Nucleus accumbens (tissue), 56 donors: ENCODE measurements at places on chromosomes 12 and 14.
A peak's percentile ranks its signal among the peaks of the same experiment; 100 is the strongest.

GRCh38 chr14:55265197-55265596, 6.0 kb upstream of the FBXO34 start:
- DNase-seq: no peak

- peak; percentile 50 for DNase-seq
Observed at GRCh38 chr12:112013601-112014402, 576 bp downstream of the ERP29 start.

DNA sequence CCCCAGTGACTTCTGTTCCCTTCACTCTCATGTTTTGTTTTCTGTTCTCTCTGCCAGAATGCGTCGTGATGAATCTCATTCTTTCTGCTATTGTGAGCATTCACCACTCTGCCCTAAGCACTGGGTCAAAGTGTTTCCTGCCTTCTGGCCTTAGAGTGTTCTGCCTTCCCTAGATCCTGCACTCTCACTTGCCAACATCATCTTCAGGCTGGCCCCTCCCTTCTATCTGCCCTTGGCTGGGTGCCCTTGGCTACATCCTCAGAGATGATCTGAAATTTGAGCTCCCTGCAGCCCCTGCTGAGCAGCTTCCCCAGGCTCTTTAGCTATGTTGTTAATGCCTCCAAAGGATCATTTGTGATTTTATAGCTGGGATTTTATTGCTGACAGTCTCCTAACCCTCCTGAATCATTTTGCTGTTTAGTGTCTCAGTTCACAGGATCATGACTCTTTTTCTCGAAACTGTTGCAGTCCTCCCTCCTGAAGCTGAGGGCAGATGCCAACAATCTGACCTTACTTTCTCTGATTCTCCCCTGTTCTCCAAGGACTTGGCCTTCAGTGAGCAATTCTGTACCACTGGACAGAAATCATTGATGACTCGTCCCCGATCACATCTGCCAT, 4.5 kb downstream of the DHRS2 start:
- DNase-seq: no peak

DNA sequence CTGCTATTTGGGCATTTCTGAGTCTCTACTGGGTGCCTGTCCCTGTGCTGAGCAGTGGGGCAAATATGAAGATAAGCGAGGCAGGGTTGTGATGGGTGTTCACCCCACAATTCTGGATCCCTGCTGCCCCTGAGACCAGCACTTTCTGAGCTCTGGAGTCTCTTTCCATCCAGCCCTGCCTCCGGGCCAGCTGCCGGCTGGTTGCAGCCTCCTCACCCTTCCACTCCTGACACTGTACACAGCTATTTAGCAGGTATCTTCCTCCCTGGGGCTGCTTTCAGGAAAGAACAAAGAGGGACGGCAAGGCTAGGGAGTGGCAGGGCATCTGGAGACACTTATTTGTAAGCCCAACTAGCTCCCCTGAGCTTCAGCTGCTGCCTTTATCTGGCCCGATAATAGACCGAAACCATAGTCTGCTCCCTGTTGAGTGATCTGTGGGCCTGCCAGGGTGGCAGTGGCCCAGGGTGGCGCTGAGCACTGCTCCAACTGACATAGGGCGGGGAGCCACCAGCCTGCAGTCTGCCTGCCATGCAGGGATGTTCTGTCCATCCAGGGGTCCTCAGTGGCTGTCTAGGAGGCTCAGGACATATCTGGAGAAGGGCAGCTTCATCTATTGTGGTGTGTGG, 7.6 kb upstream of the KRT80 start:
- DNase-seq: no peak

DNA sequence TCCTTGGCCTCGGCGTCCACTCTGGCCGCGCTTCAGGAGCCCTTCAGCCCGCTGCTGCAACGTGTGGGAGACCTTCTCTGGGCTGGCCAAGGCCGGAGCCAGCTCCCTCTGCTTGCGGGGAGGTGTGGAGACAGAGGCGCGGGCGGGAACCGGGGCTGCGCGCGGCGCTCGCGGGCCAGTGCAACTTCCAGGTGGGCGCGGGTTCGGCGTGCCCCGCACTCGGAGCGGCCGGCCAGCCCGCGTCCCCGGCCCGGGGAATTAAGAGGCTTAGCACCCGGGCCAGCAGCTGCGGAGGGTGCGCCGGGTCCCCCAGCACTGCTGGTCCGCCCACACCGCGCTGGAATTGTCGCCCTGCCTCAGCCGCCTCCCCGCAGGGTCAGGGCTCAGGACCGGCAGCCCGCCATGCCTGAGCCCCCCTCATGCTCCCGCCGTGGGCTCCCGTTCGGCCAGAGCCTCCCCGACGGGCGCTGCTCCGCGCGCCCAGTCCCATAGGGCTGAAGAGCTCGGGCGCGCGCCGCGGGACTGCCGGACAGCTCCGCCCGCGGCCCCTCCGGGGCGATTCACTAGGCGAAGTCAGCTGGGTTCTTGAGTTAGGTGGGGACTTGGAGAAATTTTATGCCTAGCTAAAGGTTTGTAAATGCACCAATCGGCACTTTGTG, 673.9 kb downstream of the SLC16A7 start:
- no peak for DNase-seq

- DNase-seq: no peak
Observed at GRCh38 chr14:70366911-70367310, 7.4 kb upstream of the COX16 start.

DNA sequence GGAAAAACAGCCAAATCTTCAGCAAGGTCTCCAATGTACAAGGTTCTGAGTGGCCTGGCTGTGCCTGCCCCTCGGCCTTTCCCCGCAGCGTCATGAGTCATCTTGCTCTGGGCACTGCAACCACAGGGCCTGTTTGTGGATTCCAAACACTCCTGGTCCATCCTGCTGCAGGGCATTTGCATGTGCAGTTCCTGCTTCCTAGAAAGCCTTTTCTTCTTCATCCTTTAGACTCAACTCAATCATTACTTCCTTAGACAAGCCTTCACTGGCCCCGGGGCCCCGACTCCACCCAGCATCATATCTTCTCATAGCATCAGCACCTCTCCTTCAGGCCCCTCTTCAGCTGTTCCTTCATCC, 101.8 kb upstream of the EGLN3 start:
- no peak for DNase-seq

DNA sequence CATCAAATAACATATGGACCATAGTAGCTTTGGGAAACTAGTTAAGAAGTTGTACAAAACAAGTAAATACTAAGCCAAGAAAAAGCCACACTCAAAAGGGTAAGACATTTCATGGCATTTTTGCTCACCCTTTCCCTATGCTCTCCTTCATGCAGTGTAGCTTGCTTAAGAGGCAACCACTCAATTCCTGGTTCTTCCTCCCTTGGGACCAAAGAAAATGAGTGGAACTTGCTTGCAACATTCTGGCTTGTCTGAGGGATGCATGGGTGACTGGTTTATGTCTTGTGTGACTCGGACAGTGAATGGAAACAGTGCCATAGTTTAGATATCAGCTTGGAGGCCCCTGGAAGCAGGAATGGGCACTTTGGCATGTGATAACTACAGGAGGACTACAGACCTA, 252.0 kb upstream of the ARID2 start:
- DNase-seq: no peak

GRCh38 chr12:19689226-19689625, 249.9 kb downstream of the AEBP2 start:
- DNase-seq: no peak

DNA sequence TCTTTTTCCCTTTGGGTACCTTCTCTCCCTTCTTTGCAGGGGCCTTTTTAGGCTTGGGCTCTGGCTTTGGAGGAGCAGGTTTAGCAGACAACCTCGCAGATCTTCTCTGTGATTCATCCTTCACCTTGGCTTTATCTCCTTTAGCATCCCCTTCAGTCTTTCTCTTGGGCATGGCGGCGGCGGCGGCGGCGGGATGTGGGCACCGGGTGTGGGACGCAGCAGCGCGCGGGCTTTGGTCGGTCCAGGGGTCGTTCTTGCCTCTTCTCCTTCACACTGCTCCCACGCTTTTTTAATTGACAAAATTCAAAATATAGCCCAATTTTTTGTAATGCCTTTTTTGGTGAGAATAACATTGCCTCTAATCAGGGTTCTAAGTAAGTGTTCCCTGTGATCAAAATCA, 8.6 kb downstream of the TRMT5 start:
- no peak for DNase-seq

- no peak for DNase-seq
Observed at GRCh38 chr12:79046021-79046420, 181.4 kb downstream of the SYT1 start.

GRCh38 chr14:29905543-29905942, 22.1 kb downstream of the PRKD1 start:
- DNase-seq: no peak

DNA sequence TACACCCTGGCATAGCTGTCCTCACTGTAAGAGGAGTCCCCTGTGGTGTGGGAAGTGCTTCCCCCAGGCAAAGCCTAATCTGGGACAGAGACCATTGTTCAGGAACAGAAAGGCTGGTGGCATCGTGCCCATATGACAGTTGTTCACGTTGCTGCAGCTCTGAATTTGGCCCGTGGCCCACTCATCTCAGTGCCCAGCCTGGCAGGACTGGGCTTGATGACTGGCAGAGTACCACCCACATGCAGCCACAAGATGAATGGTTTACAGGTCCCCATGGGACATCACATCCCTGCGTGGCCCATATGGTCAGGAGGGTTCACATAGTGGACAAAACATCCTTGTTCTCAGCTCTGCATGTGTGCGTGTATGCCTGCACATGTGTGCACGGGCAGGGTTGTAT, 17.5 kb downstream of the IQSEC3 start:
- DNase-seq: peak; percentile 22

- DNase-seq: no peak
Observed at GRCh38 chr12:106682594-106683234, 91.8 kb upstream of the RIC8B start.

- no peak for DNase-seq
Observed at GRCh38 chr12:116984098-116984497, 73.3 kb downstream of the FBXW8 start.

GRCh38 chr14:65359503-65359902, 53.0 kb upstream of the FUT8 start:
- DNase-seq: no peak

- DNase-seq: no peak
Observed at GRCh38 chr14:34699873-34700621, 14.3 kb downstream of the CFL2 start.

DNA sequence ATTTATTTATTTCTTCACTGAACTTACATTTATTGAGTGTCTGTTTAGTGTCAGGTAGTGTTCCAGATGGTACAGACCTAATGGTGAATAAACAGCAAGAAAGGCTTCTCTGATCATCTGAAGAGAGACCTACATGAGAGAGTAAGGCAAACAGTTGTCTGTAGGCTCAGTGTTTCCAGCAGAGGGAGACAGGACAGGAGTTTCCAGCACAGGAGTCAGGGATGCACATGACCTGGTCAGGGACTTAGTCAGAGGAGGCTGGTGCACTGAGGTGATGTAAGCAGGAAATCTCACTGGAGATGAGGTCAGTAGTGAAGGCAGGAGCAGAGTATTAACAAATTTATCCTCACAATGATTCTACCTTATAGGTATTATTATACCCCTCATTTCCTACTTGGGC, 233.2 kb downstream of the MDGA2 start:
- no peak for DNase-seq

DNA sequence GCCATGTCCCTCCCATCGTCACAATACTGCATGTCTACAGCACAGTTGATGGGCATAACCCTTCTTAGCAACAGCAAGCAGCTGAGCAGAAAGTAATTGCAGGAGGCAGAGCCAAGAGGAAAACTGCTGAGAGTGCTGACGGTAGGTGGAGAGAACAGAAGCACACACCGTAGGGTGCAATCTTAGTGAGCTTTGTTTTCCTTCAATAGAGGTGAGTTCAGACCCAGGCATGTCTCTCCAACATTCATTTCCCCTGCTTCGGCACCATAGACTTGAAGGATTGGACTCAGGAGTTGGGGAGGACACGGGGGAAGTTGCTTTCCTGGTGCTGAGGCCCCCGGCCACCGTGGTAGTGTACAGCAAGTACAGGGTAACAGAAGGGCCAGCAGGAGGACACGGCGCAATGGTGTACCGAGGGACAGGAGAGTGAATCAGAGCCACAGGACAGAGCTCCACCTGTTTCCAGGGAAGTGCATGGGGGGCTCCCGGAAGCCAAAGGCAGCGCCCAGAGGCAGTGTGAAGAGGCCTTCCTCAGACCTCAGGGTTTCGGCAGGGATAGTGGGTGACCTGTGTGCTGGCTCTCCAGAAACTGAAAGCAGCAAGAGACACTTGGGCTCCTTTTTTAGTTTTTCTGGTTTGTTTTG, 36.3 kb upstream of the SINHCAF start:
- DNase-seq: no peak

- DNase-seq: no peak
Observed at GRCh38 chr12:116416166-116416565, 138.7 kb upstream of the MED13L start.

GRCh38 chr12:19577281-19577530, 137.9 kb downstream of the AEBP2 start:
- DNase-seq: no peak

DNA sequence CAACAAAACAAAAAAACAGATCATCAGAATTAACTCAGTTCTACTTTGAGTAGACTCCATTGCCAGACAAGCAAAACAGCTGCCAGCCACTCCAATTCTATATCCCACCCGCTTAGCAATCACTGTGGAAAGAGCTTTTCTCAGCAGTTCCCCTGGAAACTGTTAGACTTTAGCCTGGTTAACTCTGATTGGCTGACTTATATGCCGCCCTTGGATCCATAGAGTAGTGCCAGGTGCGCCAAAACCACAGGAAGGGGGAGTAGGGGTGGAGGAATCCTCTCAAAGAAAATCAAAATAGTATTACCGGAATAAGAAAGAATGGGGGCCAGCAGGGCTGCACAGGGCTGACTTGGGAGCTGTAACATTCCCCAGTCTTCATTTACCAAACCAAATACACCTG, 5.4 kb upstream of the EML5 start:
- DNase-seq: peak; percentile 3

GRCh38 chr14:94979891-94980290, 177.4 kb downstream of the DICER1 start:
- no peak for DNase-seq

- DNase-seq: no peak
Observed at GRCh38 chr14:52071675-52072074, 2.8 kb upstream of the NID2 start.

GRCh38 chr14:99252940-99253868, 18.8 kb downstream of the BCL11B start:
- no peak for DNase-seq

DNA sequence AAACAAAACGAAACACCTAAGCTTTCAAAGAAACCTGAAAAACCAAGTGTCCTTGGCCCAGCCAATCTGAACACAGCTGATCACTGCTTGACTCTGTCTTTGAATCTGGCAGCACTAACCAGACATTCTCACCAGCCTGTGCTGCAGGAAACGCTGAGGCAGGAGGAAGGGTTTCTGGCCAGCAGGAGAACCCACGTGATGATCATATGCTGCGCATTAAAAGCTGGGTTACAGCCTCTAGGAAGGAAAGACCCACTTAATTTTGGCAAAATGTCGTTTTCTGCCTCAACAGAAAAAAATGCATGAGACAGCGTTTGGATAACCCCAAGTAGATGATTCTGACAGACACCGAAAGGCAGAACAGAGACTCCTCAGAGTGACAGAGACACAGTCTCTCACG, 9.8 kb downstream of the APPL2 start:
- DNase-seq: peak; percentile 26
